ENCODE measurements at places on chromosomes 1 and 21.

GRCh38 chr1:76066394-76066793, 8.2 kb upstream of the ST6GALNAC3 start:
- no peak overlapping the region for H3K4me3 ChIP-seq
- DNase-seq = no peak
- peaks cover 14% of the 10 kb centered on the region for H3K27me3 ChIP-seq
- H3K36me3 ChIP-seq = no peaks in the 10 kb centered on the region
- no peak overlapping the region for H3K27ac ChIP-seq
- no peaks in the 10 kb centered on the region for H3K4me1 ChIP-seq

GRCh38 chr21:17370263-17370662, 142.6 kb upstream of the CXADR start:
- H3K27me3 ChIP-seq = peaks cover 9% of the 10 kb centered on the region
- H3K36me3 ChIP-seq = no peaks in the 10 kb centered on the region
- no peak overlapping the region for H3K4me3 ChIP-seq
- no peak overlapping the region for H3K27ac ChIP-seq
- DNase-seq = no peak

GRCh38 chr1:226875641-226876295, 5.4 kb downstream of the PSEN2 start:
- H3K27ac ChIP-seq = no peak overlapping the region
- peaks cover 10% of the 10 kb centered on the region for H3K4me1 ChIP-seq
- peaks cover 11% of the 10 kb centered on the region for H3K27me3 ChIP-seq
- H3K36me3 ChIP-seq = peaks cover 1% of the 10 kb centered on the region
- no peak for DNase-seq
- H3K4me3 ChIP-seq = no peak overlapping the region

DNA sequence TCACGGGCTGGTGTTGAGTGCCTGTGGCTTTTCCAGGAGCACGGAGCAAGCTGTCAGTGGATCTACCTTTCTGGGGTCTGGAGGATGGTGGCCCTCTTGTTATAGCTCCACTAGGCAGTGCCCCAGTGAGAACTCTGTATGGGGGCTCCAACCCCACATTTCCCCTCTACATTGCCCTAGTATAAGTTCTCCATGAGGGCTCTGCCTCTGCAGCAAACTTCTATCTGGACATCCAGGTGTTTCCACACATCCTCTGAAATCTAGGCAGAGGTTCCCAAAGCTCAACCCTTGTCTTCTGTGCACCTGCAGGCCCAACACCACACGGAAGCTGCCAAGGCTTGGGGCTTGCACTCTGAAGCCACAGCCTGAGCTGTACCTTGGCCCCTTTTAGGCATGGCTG, 157.3 kb downstream of the MRPL39 start:
- H3K36me3 ChIP-seq = peaks cover 15% of the 10 kb centered on the region
- no peaks in the 10 kb centered on the region for H3K4me1 ChIP-seq
- no peak overlapping the region for H3K27ac ChIP-seq
- DNase-seq = no peak
- no peaks in the 10 kb centered on the region for H3K27me3 ChIP-seq
- no peak overlapping the region for H3K4me3 ChIP-seq

GRCh38 chr1:186680245-186681061, at the start of gene PTGS2:
Gene PTGS2 (minus strand): TSS chr1:186680423. CDS start chr1:186680290, 133 bp downstream.
- no peak within 1 kb of the TSS for H3K27ac ChIP-seq
- no peaks in the 10 kb centered on the region for H3K36me3 ChIP-seq
- peak; percentile 39 for DNase-seq
- peaks cover 67% of the 10 kb centered on the region for H3K27me3 ChIP-seq
- H3K4me3 ChIP-seq = peak within 1 kb of the TSS; percentile 73

GRCh38 chr1:199054694-199055093, 415.9 kb downstream of the PTPRC start:
- no peak overlapping the region for H3K4me3 ChIP-seq
- no peak for DNase-seq
- H3K4me1 ChIP-seq = peaks cover 4% of the 10 kb centered on the region
- H3K27ac ChIP-seq = no peak overlapping the region
- H3K27me3 ChIP-seq = no peaks in the 10 kb centered on the region

GRCh38 chr1:44988531-44989156, 2.2 kb upstream of the EIF2B3 start:
- no peak overlapping the region for H3K27ac ChIP-seq
- no peak overlapping the region for H3K4me3 ChIP-seq
- H3K4me1 ChIP-seq = peaks cover 22% of the 10 kb centered on the region

- H3K27ac ChIP-seq = no peak overlapping the region
- no peak overlapping the region for H3K4me3 ChIP-seq
- no peak for DNase-seq
- no peaks in the 10 kb centered on the region for H3K27me3 ChIP-seq
These were observed 158.4 kb downstream of the SEC16B start for GRCh38 chr1:177811429-177811828.

DNA sequence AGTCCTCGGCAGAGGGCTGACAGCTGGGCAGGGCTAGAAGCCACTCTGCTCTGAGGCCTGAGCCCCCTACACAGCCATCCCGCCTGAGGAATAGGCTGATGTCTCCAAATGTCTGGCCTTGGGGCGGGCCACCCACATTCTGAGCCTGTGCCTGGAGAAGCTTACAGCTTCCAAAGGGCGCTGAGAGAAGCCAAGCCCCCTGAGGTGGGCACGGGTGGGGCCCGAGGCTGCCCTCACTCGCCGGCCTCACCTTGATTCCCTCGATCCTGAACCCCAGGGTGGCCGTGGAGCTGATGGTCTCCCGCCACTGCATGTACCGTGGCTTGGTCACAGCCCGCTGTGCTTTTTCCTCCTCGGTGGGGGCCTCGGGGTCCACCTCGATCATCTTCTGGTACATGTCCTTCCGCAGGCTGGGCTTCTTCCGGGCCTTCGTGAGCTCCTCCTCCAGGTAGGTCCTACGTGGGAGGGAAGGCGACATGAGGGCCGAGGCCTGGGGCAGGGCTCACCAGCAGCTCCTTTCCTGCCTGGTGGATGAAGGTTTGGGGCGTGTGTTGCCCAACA, 93.2 kb downstream of the STUM start:
- H3K4me3 ChIP-seq = no peak overlapping the region
- peaks cover 42% of the 10 kb centered on the region for H3K36me3 ChIP-seq

DNA sequence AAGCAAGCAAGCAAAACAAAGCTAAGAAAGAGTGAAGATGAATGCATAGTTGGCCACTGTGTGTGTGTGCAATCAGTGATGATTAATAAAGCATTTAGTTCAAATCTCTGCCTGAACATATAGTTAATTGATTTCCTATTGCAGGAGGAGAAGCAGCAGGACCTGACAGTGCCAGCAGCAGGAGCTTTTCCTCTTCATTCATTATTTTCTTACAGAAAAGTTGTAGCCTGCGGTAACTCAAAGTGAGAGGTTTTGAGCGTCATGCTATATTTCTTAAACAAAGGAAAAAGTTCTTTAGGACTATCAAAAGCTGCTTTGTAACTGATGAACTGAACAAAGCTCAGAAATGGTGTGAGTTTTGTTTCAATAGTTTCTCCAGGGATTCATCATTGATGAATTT, 379.9 kb downstream of the PTBP2 start:
- H3K4me1 ChIP-seq = no peaks in the 10 kb centered on the region
- peaks cover 14% of the 10 kb centered on the region for H3K36me3 ChIP-seq
- H3K27ac ChIP-seq = no peak overlapping the region
- no peaks in the 10 kb centered on the region for H3K27me3 ChIP-seq
- DNase-seq = no peak

GRCh38 chr1:15386164-15386749, 23.4 kb upstream of the EFHD2 start:
- no peak for DNase-seq
- peaks cover 5% of the 10 kb centered on the region for H3K4me1 ChIP-seq
- no peak overlapping the region for H3K27ac ChIP-seq

DNA sequence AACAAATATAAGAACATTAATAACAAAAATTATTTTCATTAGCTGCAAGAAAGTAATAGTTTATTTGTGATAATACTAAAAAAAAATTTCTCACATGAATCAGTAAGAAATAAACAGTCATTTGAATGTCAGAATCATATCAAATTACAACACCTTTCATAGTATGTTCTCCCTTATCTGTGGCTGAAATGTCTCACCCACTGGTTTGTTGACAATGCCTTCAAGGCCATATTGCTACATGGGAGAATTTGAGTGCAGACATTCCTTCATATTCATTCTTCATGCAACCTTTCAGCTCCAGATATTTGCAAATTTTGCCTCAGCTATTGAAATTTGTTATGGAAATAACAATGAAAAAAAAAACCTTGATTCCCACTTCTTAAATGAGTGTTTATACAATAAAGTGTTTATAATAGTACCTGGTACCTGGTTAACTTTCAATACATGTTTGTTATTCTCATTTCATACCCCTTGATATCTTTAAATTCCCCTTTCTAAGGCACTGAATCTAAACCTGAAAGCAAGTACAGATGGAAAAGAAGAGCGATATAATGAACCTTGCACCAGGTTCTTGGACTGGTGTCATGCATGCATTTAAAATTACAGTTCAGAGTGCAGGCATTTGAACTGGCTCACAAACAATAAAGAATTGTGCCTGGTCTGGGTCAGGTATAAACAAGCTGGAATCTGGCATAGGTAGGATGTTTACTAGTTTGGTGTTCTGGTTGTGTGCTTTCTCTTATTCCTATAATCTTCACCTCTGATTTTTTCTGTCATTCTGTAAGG, 242.2 kb upstream of the ADGRL2 start:
- DNase-seq = no peak
- no peaks in the 10 kb centered on the region for H3K4me1 ChIP-seq
- no peaks in the 10 kb centered on the region for H3K27me3 ChIP-seq
- H3K4me3 ChIP-seq = no peak overlapping the region

DNA sequence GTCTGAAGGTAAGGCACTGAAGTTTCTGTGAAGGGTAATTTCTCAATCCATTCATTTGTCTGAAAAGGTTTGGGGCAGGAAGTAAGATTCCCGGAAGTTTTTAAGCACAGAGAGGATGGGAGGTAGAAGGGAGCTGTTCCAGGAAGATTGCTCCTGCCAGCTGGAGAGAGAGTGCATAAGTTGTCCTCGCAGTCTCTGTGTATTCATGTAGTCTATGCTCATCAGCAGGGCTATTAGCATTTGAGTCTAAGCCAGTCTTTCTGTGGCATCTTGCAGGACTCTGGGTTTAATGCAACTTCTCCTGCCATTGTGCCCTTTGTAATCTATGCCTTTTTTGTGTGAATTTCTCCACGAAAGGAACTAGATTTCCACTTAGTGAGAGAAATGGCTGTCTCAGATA, 140.8 kb upstream of the FGGY start:
- no peak overlapping the region for H3K4me3 ChIP-seq
- H3K36me3 ChIP-seq = no peaks in the 10 kb centered on the region
- DNase-seq = no peak
- peaks cover 2% of the 10 kb centered on the region for H3K27me3 ChIP-seq

DNA sequence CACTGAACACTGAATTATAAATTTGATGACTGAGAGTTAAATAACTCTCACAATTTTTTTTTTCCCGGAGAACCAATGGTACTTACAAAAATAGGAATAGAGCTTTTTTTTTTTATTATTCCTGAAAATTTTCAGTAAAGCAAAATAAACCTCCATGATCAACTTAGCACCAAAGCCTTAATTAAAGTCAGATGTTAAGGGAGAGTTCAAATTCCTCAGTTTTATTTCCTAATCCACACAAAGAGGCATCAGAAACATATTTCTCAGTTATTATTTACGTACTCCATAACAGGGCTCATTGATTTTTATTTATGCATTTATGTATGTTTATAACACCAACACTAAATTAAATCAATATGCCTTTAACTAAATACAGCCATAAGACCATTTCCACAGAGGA, 55.5 kb downstream of the PLPPR5 start:
- H3K27ac ChIP-seq = no peak overlapping the region
- H3K36me3 ChIP-seq = no peaks in the 10 kb centered on the region
- DNase-seq = no peak
- H3K4me3 ChIP-seq = no peak overlapping the region

GRCh38 chr1:203037509-203038190, 11.4 kb downstream of the PPFIA4 start:
- no peak for DNase-seq
- no peak overlapping the region for H3K27ac ChIP-seq
- no peak overlapping the region for H3K4me3 ChIP-seq

GRCh38 chr1:113991467-113991997, 12.3 kb downstream of the OLFML3 start:
- no peak for DNase-seq
- peaks cover 3% of the 10 kb centered on the region for H3K27me3 ChIP-seq
- H3K36me3 ChIP-seq = peaks cover 5% of the 10 kb centered on the region

DNA sequence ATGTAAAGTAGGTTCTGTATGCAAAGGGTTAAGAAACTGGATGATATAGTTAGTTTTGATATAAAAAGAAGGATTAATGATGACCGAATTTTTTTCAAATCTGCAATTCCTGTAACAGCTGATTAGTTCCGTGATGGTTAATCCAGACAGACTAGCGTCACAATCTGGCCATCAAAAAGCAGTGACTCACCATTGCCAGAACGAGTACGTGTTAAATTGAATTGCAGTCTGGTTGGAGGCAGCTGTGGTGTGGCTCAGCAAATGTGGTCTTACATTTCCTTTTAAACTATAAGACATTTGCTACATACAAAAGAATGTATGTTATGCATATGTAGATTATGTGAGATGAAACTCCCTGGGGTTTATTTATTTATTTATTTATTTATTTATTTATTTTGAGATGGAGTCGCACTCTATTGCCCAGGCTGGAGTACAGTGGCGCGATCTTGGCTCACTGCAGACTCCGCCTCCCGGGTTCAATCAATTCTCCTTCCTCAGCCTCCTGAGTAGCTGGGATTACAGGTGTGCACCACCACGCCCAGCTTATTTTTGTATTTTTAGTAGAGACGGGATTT, 139.8 kb downstream of the RYR2 start:
- peaks cover 2% of the 10 kb centered on the region for H3K27me3 ChIP-seq
- no peaks in the 10 kb centered on the region for H3K36me3 ChIP-seq
- no peak overlapping the region for H3K27ac ChIP-seq
- no peak for DNase-seq
- no peak overlapping the region for H3K4me3 ChIP-seq
- no peaks in the 10 kb centered on the region for H3K4me1 ChIP-seq

- no peak overlapping the region for H3K4me3 ChIP-seq
- no peaks in the 10 kb centered on the region for H3K4me1 ChIP-seq
- H3K27me3 ChIP-seq = peaks cover 2% of the 10 kb centered on the region
- H3K36me3 ChIP-seq = no peaks in the 10 kb centered on the region
- no peak for DNase-seq
These were observed 420.9 kb downstream of the PRDM2 start for GRCh38 chr1:14120895-14121294.

DNA sequence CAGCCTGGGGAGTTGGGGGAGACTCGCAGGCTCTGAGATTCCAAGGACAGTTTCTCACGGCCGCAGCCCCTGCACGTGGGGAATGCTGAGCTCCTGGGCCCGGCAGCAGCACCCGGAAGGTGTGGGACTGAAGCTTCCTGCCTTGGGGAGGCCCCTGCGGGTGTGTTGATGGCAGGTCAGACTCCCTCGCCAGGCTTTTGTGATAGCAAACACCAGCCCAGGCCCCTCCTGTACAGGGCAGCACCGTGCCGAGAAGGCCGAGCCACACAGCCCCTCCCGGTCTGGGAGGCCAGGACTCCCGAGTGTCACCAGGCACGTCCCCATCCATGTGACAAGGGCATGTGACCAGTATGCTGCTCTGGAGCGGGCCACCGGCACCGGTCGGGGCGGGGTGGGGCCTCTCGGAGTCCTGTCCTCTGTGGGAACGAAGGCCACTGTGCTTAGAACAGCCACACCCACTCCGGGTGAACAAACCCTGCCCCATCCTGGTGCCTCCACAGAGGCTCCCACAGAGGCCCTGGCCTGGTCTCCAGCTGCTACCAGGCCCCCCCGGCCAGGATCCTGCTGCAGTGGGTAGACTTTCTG, 31.1 kb upstream of the ARHGEF16 start:
- DNase-seq = no peak
- no peaks in the 10 kb centered on the region for H3K36me3 ChIP-seq
- H3K27ac ChIP-seq = no peak overlapping the region
- H3K4me3 ChIP-seq = no peak overlapping the region
- H3K4me1 ChIP-seq = peaks cover 2% of the 10 kb centered on the region

GRCh38 chr1:13643017-13643416, 57.0 kb upstream of the PRDM2 start:
- DNase-seq = no peak
- no peaks in the 10 kb centered on the region for H3K4me1 ChIP-seq
- no peaks in the 10 kb centered on the region for H3K27me3 ChIP-seq
